Uterus (tissue), 4 donors: ENCODE measurements at places on chromosomes 6 and 20. TPM values are rescaled to one million over a fixed set of nuclear protein-coding genes. Genes with fewer than 3 reads are reported as not detected.

The ZBTB22 gene
- 3.8 TPM for total RNA-seq

The OLIG3 gene
- total RNA-seq = not detected

The PPP1R16B gene
- 7.6 TPM for total RNA-seq

- H3K27me3 ChIP-seq = no peaks in the 10 kb centered on the region
- DNase-seq = no peak
- no peaks in the 10 kb centered on the region for H3K4me1 ChIP-seq
- H3K27ac ChIP-seq = no peak overlapping the region
- no peak overlapping the region for H3K4me3 ChIP-seq
- H3K36me3 ChIP-seq = no peaks in the 10 kb centered on the region
Measured at GRCh38 chr6:8080362-8081151, 16.4 kb upstream of the BLOC1S5 start.

DNA sequence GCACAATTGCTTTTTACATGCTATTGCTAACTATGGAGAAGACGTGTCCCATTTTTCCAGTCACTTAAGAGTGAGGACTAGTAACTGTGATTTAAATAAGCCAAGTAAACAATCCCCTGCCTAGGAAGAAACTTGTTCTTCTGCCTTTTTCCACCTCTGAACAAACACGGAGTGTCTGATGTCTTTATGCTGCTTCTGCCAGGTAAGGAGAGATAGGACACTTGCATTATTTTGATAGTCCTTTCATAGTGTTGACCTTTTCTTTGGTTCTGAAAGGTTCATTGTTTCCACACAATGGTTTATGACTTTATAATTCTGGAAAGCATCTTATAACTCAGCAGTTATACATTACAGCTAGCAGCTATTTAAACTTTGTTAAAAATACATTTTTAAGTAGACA is 8.4 kb downstream of the LRP11 start:
- no peaks in the 10 kb centered on the region for H3K4me1 ChIP-seq
- H3K27ac ChIP-seq = no peak overlapping the region
- no peak overlapping the region for H3K4me3 ChIP-seq
- no peak for DNase-seq

DNA sequence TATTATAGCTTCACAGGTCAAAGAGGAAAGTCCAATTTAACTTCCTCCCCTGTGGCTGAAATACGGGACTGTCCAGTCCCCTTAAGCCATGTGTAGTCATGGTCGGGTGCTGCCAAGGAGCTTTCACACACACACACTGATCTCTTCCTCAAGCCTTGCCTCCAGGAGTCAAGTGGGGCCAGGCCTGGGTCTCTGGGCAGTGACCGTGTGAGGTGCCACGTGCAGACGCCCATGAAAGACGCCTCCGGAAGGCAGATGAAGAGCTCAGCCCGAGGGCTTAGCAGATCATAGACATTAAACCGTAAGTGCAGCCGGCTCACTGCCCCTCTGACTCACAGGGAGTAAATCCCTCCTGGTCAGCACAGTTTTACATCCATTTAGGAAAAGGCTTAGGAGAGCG is 4.2 kb downstream of the GABRR2 start:
- H3K36me3 ChIP-seq = no peaks in the 10 kb centered on the region
- DNase-seq = no peak
- peak overlapping the region; percentile 72 for H3K27ac ChIP-seq
- H3K4me3 ChIP-seq = no peak overlapping the region
- H3K27me3 ChIP-seq = no peaks in the 10 kb centered on the region
- peaks cover 7% of the 10 kb centered on the region for H3K4me1 ChIP-seq

GRCh38 chr6:95081231-95081630 is 496.1 kb upstream of the MANEA start:
- H3K27ac ChIP-seq = no peak overlapping the region
- H3K4me3 ChIP-seq = no peak overlapping the region
- no peaks in the 10 kb centered on the region for H3K36me3 ChIP-seq
- no peaks in the 10 kb centered on the region for H3K4me1 ChIP-seq

DNA sequence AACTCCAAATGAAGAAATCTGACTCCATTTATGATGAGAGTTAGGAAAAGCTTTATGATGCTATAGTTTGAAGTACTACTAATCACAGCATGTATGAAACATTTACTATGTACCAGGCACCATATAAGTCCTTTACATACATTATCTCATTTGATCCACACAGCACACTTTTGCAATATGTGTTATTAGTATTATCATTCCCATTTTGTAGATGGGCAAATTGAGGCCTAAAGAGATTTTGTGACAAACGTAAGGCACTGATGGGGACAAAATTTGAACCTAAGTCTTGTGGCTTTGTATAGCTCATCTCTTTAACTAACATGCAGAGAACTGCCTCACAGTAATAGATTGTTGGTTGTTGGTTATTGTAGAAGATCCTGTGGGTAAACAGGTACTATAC is 14.2 kb upstream of the TNFRSF21 start:
- no peaks in the 10 kb centered on the region for H3K27me3 ChIP-seq
- H3K4me3 ChIP-seq = no peak overlapping the region
- no peak overlapping the region for H3K27ac ChIP-seq
- no peaks in the 10 kb centered on the region for H3K36me3 ChIP-seq
- no peak for DNase-seq

- DNase-seq = peak; percentile 55
- peaks cover 3% of the 10 kb centered on the region for H3K4me1 ChIP-seq
- no peaks in the 10 kb centered on the region for H3K27me3 ChIP-seq
Measured at GRCh38 chr20:4607287-4607713, 114.4 kb upstream of the PRND start.

GRCh38 chr6:23929201-23929600 is 196.8 kb upstream of the NRSN1 start:
- no peaks in the 10 kb centered on the region for H3K4me1 ChIP-seq
- no peak overlapping the region for H3K4me3 ChIP-seq
- no peak overlapping the region for H3K27ac ChIP-seq
- no peaks in the 10 kb centered on the region for H3K36me3 ChIP-seq

- no peak overlapping the region for H3K27ac ChIP-seq
- no peak overlapping the region for H3K4me3 ChIP-seq
- no peaks in the 10 kb centered on the region for H3K36me3 ChIP-seq
- DNase-seq = no peak
Measured at GRCh38 chr6:5167501-5167900, 82.4 kb downstream of the PPP1R3G start.
